Activated naive CD4-positive, alpha-beta T cell treated with anti-CD3 and anti-CD28 coated beads for 36 hours (primary cell): ENCODE measurements at places on chromosomes 2 and 18. TPM values are rescaled to one million over a fixed set of nuclear protein-coding genes. Genes with fewer than 3 reads are reported as not detected.

- H3K27ac ChIP-seq, result no peak overlapping the region
- H3K4me3 ChIP-seq, result no peak overlapping the region
- H3K4me1 ChIP-seq, result peaks cover 17% of the 10 kb centered on the region
- H3K27me3 ChIP-seq, result peaks cover 70% of the 10 kb centered on the region
- peak; percentile 83 for DNase-seq
Observed at GRCh38 chr2:110748489-110748867, 16.1 kb downstream of the ACOXL start.

GRCh38 chr2:24409700-24410556 is 49.6 kb upstream of the ITSN2 start:
- H3K4me1 ChIP-seq, result no peaks in the 10 kb centered on the region
- DNase-seq, result peak; percentile 56
- peaks cover 4% of the 10 kb centered on the region for H3K27me3 ChIP-seq
- no peak overlapping the region for H3K27ac ChIP-seq
- H3K36me3 ChIP-seq, result no peaks in the 10 kb centered on the region

- no peak for DNase-seq
- H3K4me3 ChIP-seq, result no peak overlapping the region
- no peaks in the 10 kb centered on the region for H3K4me1 ChIP-seq
- no peaks in the 10 kb centered on the region for H3K27me3 ChIP-seq
- no peak overlapping the region for H3K27ac ChIP-seq
Observed at GRCh38 chr18:65436430-65436829, 314.4 kb upstream of the CDH7 start.

- no peak overlapping the region for H3K4me3 ChIP-seq
- no peaks in the 10 kb centered on the region for H3K36me3 ChIP-seq
- H3K27me3 ChIP-seq, result peaks cover 3% of the 10 kb centered on the region
- DNase-seq, result no peak
- no peak overlapping the region for H3K27ac ChIP-seq
Observed at GRCh38 chr2:20514596-20515269, 67.9 kb downstream of the RHOB start.

DNA sequence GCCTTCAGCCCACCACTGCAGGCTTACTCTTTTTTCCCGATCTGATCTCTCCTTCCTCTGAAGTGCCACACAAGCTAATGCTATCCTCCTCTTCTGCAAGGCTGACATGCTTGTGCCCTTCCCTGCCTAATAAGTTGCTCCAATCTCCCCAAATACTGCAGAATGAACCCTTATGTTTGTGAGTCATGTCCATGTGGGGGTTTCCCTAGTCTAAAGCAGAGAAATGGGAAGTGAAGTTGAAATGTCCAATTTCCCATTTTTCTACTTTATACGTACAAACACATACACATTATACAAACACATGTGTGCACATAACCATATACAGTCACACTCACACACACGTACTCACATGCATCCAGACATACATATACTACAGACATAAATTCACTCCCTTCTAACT is 288.1 kb upstream of the CELF4 start:
- H3K27me3 ChIP-seq, result no peaks in the 10 kb centered on the region
- no peak overlapping the region for H3K27ac ChIP-seq
- no peaks in the 10 kb centered on the region for H3K36me3 ChIP-seq

- H3K4me3 ChIP-seq, result peak overlapping the region; percentile 85
- H3K36me3 ChIP-seq, result peaks cover 5% of the 10 kb centered on the region
- H3K4me1 ChIP-seq, result peaks cover 72% of the 10 kb centered on the region
- no peaks in the 10 kb centered on the region for H3K27me3 ChIP-seq
- H3K27ac ChIP-seq, result peak overlapping the region; percentile 99
- DNase-seq, result peak; percentile 90
Observed at GRCh38 chr2:96163768-96164429, 18.7 kb upstream of the DUSP2 start.

DNA sequence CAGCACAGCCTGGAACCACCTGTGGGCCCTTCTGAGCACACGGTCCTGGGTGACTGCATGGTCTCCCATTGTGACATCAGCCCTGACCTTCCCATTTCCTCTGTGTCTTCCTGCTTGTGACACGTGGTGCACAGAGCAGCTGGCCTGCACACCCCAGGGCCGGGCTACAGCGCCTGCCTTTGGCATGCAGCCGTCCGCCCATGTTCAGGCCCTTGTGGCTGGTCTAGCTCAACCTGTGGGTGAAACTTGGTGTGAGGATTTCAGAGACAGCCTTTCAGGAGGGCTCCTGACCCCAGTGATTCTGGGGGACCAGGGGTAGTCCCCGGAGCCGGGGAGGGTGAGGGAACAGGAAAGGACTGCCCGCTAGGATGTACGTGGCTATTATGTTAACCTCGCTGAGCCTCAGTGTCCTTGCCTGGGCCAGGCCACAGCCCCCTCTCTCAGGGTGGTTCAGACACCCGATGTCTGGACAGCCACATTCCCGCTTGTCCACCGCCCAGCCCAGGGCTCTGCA is 284.8 kb upstream of the HS6ST1 start:
- H3K27ac ChIP-seq, result no peak overlapping the region
- H3K36me3 ChIP-seq, result no peaks in the 10 kb centered on the region

GRCh38 chr2:48530033-48530811 is at the start of gene STON1:
Gene STON1, plus strand, starts transcription at chr2:48530154. Its CDS starts 50,480 bp downstream, at chr2:48580634.
- H3K4me1 ChIP-seq, result peaks cover 14% of the 10 kb centered on the region
- DNase-seq, result peak; percentile 21
- no peaks in the 10 kb centered on the region for H3K27me3 ChIP-seq

DNA sequence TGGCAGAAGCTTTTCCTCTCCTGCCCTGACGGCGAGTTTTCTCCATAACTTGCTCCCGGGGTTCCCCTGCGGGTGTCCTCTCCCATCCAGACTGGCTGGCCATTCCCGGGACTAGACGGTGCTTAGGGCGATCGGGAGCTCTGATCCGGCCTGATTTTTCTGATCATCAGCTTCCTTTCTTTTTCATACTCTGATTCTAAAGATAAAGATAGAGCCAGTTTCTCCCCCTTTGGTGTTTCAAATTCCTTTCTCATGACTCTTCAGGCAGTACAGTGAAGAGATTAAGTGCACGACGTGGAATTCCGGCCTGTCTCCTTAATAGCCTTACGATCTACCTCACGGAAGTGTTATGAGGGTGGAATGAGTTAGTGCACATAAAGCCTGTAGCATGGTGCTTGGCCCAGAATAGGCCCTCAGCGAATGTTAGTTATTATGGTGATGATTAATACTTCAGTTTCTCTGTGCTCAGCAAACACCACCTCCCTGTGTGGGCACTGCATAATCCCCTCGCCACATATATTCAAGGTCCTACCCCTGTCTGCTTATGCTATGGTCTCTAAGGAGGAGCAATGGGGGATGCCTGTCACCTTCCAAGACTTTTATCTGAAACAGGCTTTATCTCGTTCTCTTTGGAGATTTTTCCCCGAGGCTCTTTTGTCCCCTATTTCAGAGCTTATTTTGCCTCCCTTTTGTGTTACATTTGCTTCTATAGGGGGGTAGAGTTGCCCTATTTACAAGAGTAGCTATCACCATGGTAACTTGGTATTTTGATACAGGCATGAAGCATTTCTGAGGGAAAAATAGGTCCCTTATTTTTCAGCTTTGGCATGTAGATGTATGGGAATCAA is 254.8 kb downstream of the CDH2 start:
- H3K27ac ChIP-seq, result no peak overlapping the region
- no peak for DNase-seq
- no peaks in the 10 kb centered on the region for H3K4me1 ChIP-seq
- no peak overlapping the region for H3K4me3 ChIP-seq
- H3K36me3 ChIP-seq, result no peaks in the 10 kb centered on the region
- no peaks in the 10 kb centered on the region for H3K27me3 ChIP-seq

DNA sequence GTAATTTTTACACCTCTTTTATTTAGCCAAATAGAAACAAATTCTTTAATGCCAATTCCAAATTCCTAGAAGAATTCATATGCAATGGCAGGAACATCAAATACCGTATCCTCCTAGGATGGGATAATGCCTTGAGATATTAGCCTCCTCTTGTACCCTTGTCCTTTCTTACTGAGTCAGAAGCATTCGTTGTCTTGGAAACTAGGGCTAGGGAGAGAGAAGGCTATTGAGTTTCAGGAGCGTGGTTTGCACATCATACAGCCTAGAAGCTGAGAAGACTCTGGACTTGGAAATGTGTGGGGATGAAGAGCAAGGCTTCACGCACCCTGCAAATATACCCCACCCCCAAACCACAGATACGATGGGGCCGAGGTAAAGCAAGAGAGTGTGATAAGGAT is 300.7 kb downstream of the SP3 start:
- H3K4me3 ChIP-seq, result no peak overlapping the region
- H3K36me3 ChIP-seq, result no peaks in the 10 kb centered on the region
- no peak overlapping the region for H3K27ac ChIP-seq

DNA sequence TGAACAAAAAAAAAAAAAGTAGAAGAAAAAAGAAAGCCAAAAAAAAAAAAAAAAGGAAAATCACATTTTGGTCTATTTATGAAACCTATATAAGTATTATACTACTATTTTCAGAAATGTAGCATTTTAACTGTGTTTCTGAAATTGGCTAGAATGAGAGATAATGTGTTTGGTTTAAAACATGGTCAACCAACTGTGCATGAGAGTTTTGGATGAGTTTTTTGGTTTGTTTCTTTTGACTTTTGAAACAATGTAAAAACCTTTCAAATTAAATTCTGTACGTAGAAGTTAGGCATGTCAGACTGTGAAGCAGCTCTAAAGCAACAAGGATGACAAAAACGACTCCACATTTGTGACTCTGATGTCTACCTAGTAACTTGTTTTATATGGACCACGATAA is 34.6 kb downstream of the SPC25 start:
- peaks cover 12% of the 10 kb centered on the region for H3K36me3 ChIP-seq
- H3K4me1 ChIP-seq, result no peaks in the 10 kb centered on the region
- H3K27ac ChIP-seq, result no peak overlapping the region
- no peaks in the 10 kb centered on the region for H3K27me3 ChIP-seq

GRCh38 chr2:175854665-175855064 is 147.4 kb downstream of the LNPK start:
- H3K36me3 ChIP-seq, result no peaks in the 10 kb centered on the region
- no peak overlapping the region for H3K27ac ChIP-seq
- peaks cover 12% of the 10 kb centered on the region for H3K27me3 ChIP-seq
- no peak overlapping the region for H3K4me3 ChIP-seq
- no peak for DNase-seq

DNA sequence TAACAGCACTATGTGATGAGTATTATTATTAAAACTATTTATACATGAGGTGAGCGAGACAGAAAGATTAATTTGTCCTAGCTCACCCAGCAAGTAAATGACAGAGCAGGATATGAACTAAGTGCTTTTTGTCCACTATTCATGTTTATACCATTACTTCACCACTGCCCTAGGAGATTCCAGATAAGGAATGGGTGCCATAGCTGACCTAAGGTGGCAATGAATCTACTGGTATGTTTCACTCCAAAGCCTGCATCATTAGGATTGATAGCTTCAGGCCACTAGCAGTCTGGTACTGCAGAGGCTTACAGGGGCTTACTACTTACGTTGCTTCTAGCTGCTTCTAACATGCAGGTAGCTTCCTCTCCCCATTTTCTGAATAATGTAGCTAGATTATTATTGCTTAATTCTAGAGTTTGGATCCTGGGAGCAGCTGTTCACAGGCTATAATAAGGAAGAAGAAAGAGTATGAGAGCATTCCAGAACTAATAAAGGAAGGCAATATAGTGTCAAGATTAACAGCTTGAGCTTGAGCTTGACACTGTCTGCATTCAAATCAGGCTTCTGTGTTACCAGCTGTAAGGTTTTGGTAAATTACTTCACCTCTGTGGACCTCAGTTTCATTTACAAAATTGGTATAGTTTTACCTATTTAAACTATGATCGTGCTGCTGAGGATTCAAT is 153.7 kb downstream of the GALNT3 start:
- H3K27me3 ChIP-seq, result peaks cover 2% of the 10 kb centered on the region
- H3K36me3 ChIP-seq, result no peaks in the 10 kb centered on the region
- DNase-seq, result no peak
- no peaks in the 10 kb centered on the region for H3K4me1 ChIP-seq
- H3K4me3 ChIP-seq, result no peak overlapping the region
- no peak overlapping the region for H3K27ac ChIP-seq

DNA sequence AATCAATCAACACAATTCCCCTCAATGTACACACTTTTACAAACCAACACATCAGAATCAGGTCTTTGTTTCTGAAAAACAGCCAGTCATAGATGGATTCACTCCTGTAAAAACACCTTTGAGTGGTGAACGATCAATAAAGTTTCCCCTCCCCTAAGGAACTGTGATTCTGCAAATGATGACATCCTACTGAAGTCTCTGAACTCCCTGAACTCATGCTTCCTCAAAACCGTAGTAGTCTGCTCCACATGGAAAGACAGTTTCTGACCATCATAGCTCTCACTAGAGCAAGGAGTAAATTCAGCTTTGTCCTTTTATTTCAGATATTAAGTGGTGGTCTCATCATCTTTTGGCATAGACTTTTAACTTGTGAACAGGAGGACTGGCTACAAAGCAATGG is 43.5 kb upstream of the ACTR3 start:
- H3K4me3 ChIP-seq, result no peak overlapping the region
- H3K27me3 ChIP-seq, result no peaks in the 10 kb centered on the region
- no peak for DNase-seq
- H3K36me3 ChIP-seq, result peaks cover 26% of the 10 kb centered on the region
- H3K4me1 ChIP-seq, result peaks cover 26% of the 10 kb centered on the region

GRCh38 chr2:135255208-135255607 is 203.1 kb downstream of the RAB3GAP1 start:
- no peak overlapping the region for H3K27ac ChIP-seq
- no peaks in the 10 kb centered on the region for H3K27me3 ChIP-seq
- H3K4me1 ChIP-seq, result no peaks in the 10 kb centered on the region
- H3K36me3 ChIP-seq, result peaks cover 15% of the 10 kb centered on the region
- H3K4me3 ChIP-seq, result no peak overlapping the region
- no peak for DNase-seq

DNA sequence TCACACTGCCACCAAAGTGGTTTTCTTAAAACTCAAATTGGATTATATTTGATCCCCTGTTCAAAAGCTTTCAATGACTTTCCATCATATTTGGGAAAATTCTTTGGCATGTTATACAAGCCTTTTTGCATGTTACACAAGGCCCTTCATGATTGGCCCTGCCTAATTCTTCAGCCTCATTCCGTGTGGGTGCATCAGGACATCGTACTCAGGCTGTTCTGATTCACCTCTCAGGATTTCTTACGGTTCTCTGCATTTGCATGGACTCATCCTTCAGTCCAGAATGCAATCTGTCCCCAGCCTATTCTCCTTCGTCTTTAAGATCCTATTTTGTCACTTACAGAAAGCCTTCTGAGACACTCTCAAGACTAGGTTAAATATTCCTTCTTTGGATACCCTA is 107.8 kb downstream of the LYPD1 start:
- no peak overlapping the region for H3K27ac ChIP-seq
- H3K4me3 ChIP-seq, result no peak overlapping the region
- no peak for DNase-seq

Gene DSEL
- total RNA-seq, result 0.10 TPM

Gene CNDP1
- not detected for total RNA-seq

Gene RAPH1
- 8.6 TPM for total RNA-seq

Gene HOXD3
- not detected for total RNA-seq

Gene MEIS1
- total RNA-seq, result not detected

Gene EPG5
- 18.3 TPM for total RNA-seq

Gene GCKR
- not detected for total RNA-seq

Gene PSMA8
- total RNA-seq, result 2.1 TPM

Gene SERPINB12
- not detected for total RNA-seq

Gene ESPNL
- total RNA-seq, result 0.15 TPM

Gene UGT1A9
- not detected for total RNA-seq
